ENCODE measurements at places on chromosomes 5 and 9. TPM values are rescaled to one million over a fixed set of nuclear protein-coding genes. Genes with fewer than 3 reads are reported as not detected.

Gene NTMT1
- 28.2 TPM for polyA plus RNA-seq

Gene IL9
- polyA plus RNA-seq: not detected

Gene ENC1
- 9.9 TPM for polyA plus RNA-seq

- no peaks in the 10 kb centered on the region for H3K27me3 ChIP-seq
- no peak overlapping the region for H3K27ac ChIP-seq
- H3K4me3 ChIP-seq: no peak overlapping the region
- no peaks in the 10 kb centered on the region for H3K36me3 ChIP-seq
- no peak for DNase-seq
Observed at GRCh38 chr5:153147891-153148623, 342.4 kb upstream of the GRIA1 start.

GRCh38 chr5:123756318-123756665 lies 244.3 kb downstream of the CSNK1G3 start:
- H3K4me1 ChIP-seq: no peaks in the 10 kb centered on the region
- no peaks in the 10 kb centered on the region for H3K27me3 ChIP-seq
- no peak overlapping the region for H3K4me3 ChIP-seq
- no peak overlapping the region for H3K27ac ChIP-seq
- no peak for DNase-seq

GRCh38 chr9:9478741-9479140 lies 1134.1 kb downstream of the PTPRD start:
- H3K36me3 ChIP-seq: no peaks in the 10 kb centered on the region
- no peaks in the 10 kb centered on the region for H3K4me1 ChIP-seq
- no peak for DNase-seq
- no peaks in the 10 kb centered on the region for H3K27me3 ChIP-seq

GRCh38 chr5:15914638-15915037 lies 265.0 kb downstream of the MARCHF11 start:
- DNase-seq: no peak
- no peak overlapping the region for H3K27ac ChIP-seq
- no peaks in the 10 kb centered on the region for H3K4me1 ChIP-seq
- no peaks in the 10 kb centered on the region for H3K27me3 ChIP-seq
- no peaks in the 10 kb centered on the region for H3K36me3 ChIP-seq
- no peak overlapping the region for H3K4me3 ChIP-seq

DNA sequence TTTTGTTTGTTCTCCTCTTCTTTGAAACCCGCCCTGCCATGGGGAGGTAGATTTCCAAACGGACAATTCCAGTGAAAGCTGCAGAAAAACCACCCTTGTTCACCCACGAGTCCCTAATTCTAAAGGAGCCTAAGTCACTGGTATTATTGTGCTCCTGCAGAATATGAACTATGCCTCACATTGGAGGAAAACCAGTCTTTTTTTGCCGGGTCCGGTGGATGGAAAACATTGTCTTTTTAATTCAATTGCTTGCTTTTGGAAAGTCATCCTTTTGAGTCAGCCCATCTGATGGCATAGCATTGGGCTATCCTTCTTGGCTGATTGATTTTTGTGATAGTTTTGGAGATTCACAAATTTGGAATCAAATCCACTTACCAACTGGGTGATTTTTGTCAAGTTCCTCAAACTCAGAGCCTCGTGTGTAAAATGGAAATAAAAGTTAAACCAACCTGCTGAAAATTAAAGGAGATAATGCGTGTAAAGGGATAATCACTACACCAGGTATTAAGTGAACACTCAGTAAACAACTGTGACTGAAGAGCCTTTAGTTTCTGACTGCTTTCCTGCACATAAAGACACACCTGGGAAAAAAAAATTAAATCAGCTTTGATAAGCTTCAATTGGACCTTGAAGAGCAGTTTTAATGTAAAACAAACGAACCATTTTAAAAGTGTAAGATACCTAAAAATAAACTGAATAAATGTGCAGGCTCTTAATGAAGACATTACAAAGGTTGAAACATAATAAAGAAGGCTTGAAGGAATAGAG lies 780 bp upstream of the CCNJL start:
- H3K27me3 ChIP-seq: peaks cover 47% of the 10 kb centered on the region
- H3K27ac ChIP-seq: no peak overlapping the region
- DNase-seq: no peak
- no peak overlapping the region for H3K4me3 ChIP-seq
- no peaks in the 10 kb centered on the region for H3K36me3 ChIP-seq

GRCh38 chr9:78089111-78089510 lies 57.5 kb upstream of the GNAQ start:
- no peaks in the 10 kb centered on the region for H3K27me3 ChIP-seq
- DNase-seq: no peak
- no peak overlapping the region for H3K4me3 ChIP-seq
- H3K36me3 ChIP-seq: no peaks in the 10 kb centered on the region
- peaks cover 2% of the 10 kb centered on the region for H3K4me1 ChIP-seq

DNA sequence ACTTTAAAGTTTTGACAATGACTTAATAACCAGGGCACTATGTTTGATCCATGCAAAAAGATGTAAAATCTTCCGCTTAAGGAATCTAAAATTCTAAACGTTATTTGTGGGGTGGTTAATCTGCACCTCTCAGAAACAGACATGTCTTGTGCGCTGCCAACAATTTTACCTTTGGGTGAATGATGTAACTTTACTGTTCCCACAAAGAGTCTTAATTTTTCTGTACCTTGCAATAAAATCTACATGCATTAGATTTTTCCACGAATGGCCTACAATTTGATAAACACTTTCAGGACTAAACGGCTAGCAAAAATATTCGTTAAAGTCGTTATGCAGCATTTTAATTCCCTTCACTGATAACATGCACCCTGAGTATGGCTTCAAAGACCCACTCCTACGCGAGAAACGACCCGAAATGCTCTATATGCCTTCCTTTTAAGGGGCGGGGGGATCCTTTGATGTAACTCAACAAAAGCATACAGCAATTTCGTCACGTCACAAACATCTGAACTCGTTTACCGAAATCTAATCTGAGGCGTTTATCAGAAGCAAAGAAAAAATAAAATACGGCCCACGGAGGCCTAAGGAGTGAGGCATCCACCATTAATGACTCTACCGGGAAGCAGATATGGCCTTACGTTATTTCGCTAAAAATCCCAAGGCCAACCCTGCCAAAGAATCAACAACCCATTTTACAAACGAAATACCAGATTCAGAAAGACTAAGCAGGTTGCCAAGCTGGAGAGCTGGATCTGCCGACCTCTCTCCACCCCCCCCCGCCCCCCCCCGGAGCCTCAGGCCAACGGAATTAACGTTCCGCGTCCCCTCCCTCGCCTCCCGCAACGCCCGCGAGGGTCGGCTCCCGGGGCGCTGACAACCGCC lies 621 bp downstream of the AK6 start:
- H3K4me3 ChIP-seq: peak overlapping the region; percentile 97
- H3K27me3 ChIP-seq: no peaks in the 10 kb centered on the region
- H3K36me3 ChIP-seq: peaks cover 37% of the 10 kb centered on the region
- H3K27ac ChIP-seq: peak overlapping the region; percentile 99

GRCh38 chr5:155260798-155261197 lies 247.2 kb downstream of the KIF4B start:
- no peak overlapping the region for H3K27ac ChIP-seq
- DNase-seq: no peak
- H3K27me3 ChIP-seq: no peaks in the 10 kb centered on the region
- no peaks in the 10 kb centered on the region for H3K36me3 ChIP-seq
- no peaks in the 10 kb centered on the region for H3K4me1 ChIP-seq
- no peak overlapping the region for H3K4me3 ChIP-seq

DNA sequence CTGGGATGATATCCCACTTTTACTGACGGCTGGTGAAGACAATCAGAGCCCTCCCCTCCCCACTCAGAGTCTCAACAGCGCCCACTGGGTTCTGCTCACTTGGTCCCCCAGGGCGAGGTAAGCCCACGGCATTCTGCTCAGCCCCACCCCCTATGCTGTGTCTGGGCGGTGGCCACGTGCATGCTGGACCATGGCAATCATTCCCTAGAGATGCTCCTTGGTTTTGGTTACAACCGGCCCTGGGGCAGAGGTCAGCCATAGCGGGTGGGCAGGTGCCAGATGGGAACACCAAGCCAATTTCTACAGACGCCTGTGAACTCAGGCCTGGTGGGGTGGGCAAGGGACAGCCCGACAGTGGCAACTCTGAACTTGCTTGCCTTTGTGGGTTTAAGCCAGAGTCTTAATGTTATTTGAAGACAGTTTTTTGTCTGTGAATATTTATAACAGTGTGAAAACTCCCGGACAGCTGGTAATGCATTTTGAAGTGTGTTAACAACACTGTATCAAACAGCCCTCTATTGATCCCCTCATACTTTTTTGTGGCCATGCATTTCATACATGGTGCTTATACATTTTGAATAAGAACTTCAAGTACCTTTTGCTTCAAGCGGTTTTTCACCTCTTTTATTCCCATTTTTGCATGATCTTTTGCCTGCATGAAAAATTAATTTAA lies 94.2 kb downstream of the CRB2 start:
- no peak for DNase-seq
- H3K4me1 ChIP-seq: no peaks in the 10 kb centered on the region

DNA sequence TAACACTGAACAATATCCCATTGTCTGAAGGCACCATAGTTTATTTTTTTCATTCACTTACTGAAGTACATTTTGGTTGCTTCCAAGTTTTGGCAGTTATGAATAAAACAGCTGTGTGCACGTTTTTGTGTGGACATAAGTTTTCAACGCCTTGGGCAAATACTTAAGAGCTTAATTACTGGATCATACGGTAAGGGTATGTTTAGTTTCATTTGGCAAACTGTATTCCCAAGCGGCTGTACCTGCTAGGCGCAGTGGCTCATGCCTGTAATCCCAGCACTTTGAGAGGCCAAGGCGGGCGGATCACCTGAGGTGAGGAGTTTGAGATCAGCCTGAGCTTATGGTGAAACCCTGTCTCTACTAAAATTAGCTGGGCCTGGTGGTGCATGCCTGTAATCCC lies 63.7 kb upstream of the FAM120A start:
- no peak overlapping the region for H3K4me3 ChIP-seq
- no peak for DNase-seq
- no peaks in the 10 kb centered on the region for H3K27me3 ChIP-seq
- H3K27ac ChIP-seq: no peak overlapping the region
- H3K36me3 ChIP-seq: no peaks in the 10 kb centered on the region

DNA sequence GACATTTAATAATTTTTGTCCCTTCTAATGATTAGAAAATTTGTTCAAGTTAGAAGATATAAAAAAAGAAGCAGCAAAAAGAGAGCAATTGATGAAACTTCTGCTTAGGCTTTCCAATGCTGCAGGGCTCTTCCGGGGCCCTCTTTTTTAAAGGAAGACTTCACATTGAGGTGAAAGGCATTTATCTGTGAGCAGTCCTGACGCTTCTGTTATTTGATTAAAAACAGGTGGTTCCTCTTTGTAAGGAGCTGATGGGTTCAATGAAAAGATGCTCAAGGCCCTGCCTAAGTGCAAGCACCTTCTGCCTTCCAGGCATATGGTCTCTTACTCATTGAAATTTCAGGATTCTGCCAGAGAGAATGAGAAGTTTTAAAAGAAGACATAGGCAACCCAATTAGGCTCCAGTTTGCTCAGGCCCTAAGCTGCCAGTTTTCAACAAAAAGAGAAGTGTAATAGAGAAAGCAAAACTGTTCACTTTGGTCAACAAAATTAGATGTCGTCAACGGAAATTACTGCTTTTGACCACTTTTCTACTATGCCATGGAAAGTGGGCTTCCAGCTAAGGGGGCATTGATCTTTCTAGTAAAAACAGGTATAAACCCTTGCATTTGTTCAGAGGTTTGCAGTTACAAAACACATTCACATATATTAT lies 100.2 kb downstream of the INSYN2B start:
- no peak for DNase-seq
- H3K27me3 ChIP-seq: no peaks in the 10 kb centered on the region
- H3K4me3 ChIP-seq: peak overlapping the region; percentile 19
- H3K36me3 ChIP-seq: peaks cover 10% of the 10 kb centered on the region
- H3K4me1 ChIP-seq: peaks cover 82% of the 10 kb centered on the region

GRCh38 chr5:167128581-167128980 lies 1162.9 kb upstream of the WWC1 start:
- no peaks in the 10 kb centered on the region for H3K36me3 ChIP-seq
- DNase-seq: no peak
- no peak overlapping the region for H3K4me3 ChIP-seq
- no peaks in the 10 kb centered on the region for H3K27me3 ChIP-seq

GRCh38 chr5:57441557-57441956 lies 41.1 kb downstream of the ACTBL2 start:
- no peak overlapping the region for H3K4me3 ChIP-seq
- H3K36me3 ChIP-seq: no peaks in the 10 kb centered on the region
- DNase-seq: no peak
- H3K4me1 ChIP-seq: no peaks in the 10 kb centered on the region
- H3K27ac ChIP-seq: no peak overlapping the region
- H3K27me3 ChIP-seq: no peaks in the 10 kb centered on the region

GRCh38 chr9:33426843-33427293 lies 20.5 kb downstream of the AQP3 start:
- no peaks in the 10 kb centered on the region for H3K27me3 ChIP-seq
- no peaks in the 10 kb centered on the region for H3K4me1 ChIP-seq
- H3K36me3 ChIP-seq: no peaks in the 10 kb centered on the region
- no peak overlapping the region for H3K27ac ChIP-seq
- H3K4me3 ChIP-seq: no peak overlapping the region
